ENCODE measurements at places on chromosomes 16 and 17.

DNA sequence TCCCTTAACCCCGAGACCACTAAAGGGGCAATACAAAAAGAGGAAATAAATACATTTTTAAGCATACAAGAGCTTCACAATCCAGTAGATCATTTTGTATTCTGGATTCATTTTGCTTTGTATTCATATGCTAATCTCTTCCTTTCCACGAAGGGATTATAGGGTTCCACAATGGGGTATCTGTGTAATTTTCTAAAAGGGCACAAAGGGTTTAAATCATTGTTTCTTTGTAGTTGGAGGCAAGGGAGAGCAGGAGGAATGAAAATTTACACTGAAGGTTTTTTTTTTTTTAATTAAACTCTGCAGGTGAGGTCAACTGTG lies 592 bp upstream of the NUFIP2 start:
- no peak for DNase-seq

DNA sequence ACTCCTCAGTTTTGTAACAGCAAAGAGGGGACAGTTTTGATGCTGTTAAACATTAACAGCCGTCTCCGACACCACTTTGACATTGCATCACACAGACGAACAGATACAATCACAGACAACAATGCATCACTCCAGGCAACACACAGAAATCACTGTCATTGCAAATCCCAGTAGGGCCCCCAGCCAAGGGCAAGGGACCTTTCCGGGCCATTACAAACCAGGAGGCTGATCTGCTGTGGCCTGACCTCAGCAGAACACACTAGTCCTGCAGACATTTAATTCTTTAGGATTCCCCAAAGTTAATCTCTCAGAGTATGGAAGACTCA lies 136.2 kb upstream of the RCVRN start:
- DNase-seq = no peak

- DNase-seq = no peak
Measured at GRCh38 chr16:2142942-2143877, 5.2 kb upstream of the RAB26 start.

DNA sequence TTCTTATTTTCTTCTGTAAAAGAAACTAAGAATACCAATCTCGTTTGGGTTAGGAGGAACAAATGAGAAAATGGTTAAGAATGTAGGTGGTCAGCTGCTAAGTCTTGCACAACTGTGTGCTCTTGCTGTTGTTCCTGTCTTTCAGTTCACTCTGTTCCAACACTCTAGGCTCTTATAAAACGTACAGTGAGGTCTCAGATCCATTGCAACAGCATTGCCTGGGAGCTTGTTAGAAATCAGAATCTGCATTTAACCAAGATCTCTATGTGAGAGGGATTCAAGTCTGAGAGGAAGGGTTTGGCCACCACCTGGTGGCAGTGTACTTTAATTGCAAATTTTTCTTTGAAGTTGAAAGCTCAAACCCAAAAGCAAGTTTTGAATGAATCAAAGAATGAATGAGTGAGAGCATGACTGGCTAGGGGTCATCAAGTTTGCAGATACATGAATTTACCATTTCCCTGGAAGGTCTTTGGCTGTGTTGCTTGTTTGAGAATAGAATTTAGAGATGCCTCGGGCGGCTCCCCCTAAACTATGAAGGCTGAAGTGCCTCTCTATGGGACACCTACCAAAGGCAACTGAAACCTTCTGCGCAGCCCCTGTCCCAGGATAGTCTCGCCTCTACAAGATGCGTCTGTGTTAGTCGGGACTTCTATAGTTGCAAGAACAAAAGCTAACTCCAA lies 2.5 kb downstream of the ALOX15B start:
- DNase-seq = peak; percentile 48

DNA sequence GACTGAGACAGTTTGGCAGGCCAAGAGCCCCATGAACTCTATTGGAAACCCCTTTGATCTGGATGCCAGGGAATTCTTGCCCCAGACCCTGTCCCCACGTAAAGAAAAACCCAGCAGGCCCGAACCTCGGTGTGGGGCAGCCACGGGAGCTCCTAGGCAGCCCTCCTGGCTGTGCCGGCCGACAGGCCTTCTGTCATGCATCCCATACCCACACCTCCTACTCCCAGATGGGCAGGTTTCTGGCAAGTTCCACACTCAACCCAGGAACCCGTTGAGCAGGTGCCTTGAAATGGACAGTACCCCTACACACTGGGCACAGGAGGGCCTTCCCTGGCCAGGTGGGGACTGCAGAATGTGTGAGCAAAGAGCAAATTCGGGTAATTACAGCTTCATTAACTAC lies 23.6 kb upstream of the ATP2C2 start:
- no peak for DNase-seq

DNA sequence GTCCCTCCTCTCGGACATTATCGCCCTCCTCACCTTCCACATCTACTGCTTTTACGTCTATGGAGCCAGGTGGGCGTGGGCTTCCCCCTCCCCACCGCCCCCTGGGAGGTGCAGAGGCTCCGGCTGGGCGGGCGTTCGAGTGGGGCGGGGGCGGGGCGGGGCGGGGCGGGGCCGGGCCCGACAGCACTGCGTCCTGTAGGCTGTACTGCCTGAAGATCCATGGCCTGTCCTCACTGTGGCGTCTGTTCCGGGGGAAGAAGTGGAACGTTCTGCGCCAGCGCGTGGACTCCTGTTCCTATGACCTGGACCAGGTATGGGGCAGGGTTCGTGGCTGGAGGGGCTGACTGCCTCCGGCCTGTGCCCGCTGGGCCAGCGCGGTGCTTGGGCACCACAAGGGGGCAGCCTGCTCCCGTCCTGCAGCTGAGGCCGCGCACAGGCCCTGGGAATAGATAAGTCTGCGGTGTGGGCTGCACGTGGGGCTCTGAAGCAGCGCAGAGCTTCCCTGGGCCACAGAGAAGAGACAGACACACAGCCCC lies 9.2 kb downstream of the PIGQ start:
- peak; percentile 80 for DNase-seq

- DNase-seq = no peak
Measured at GRCh38 chr17:38960402-38960801, 6.8 kb downstream of the FBXO47 start.

DNA sequence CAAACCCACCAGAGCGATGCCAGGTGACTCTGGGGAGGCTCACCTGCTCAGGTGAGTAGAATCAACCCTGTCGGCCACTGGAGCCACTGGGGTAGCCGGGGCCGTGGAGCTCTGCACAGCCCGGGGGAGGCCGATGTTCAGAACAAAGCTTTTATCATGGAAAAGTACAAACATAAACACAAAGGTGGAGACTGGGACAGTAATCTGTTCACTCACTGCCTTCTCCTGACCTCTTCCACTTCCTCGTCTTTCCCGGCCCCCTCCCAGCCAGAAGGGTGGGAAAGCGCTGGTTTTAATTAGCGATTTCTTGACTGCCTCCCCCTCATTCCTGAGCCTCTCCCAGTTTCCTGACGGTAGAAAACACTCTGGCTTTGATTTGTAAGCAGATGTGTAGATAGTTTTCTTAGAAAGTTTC lies 9.8 kb upstream of the TEX19 start:
- DNase-seq = no peak

GRCh38 chr17:43533699-43534098 lies 12.4 kb downstream of the ETV4 start:
- no peak for DNase-seq
